ENCODE measurements at places on chromosomes 4 and X. TPM values are rescaled to one million over a fixed set of nuclear protein-coding genes. Genes with fewer than 3 reads are reported as not detected.

GRCh38 chr4:133263104-133263503, 114.0 kb downstream of the PCDH10 start:
- no peaks in the 10 kb centered on the region for H3K4me1 ChIP-seq
- no peak for DNase-seq
- H3K27ac ChIP-seq, result no peak overlapping the region
- H3K36me3 ChIP-seq, result no peaks in the 10 kb centered on the region

GRCh38 chr4:183105092-183105491, 6.0 kb downstream of the WWC2 start:
- no peaks in the 10 kb centered on the region for H3K36me3 ChIP-seq
- H3K4me1 ChIP-seq, result peaks cover under 1% of the 10 kb centered on the region
- H3K27ac ChIP-seq, result no peak overlapping the region
- no peak overlapping the region for H3K4me3 ChIP-seq
- DNase-seq, result no peak

- no peaks in the 10 kb centered on the region for H3K4me1 ChIP-seq
- DNase-seq, result no peak
- no peaks in the 10 kb centered on the region for H3K27me3 ChIP-seq
- no peak overlapping the region for H3K27ac ChIP-seq
- no peaks in the 10 kb centered on the region for H3K36me3 ChIP-seq
Observed at GRCh38 chrX:132393085-132393484, 95.8 kb downstream of the MBNL3 start.

- peaks cover 7% of the 10 kb centered on the region for H3K27me3 ChIP-seq
- no peak for DNase-seq
- H3K4me1 ChIP-seq, result no peaks in the 10 kb centered on the region
- no peaks in the 10 kb centered on the region for H3K36me3 ChIP-seq
Observed at GRCh38 chr4:123381996-123382395, 14.6 kb upstream of the SPRY1 start.

DNA sequence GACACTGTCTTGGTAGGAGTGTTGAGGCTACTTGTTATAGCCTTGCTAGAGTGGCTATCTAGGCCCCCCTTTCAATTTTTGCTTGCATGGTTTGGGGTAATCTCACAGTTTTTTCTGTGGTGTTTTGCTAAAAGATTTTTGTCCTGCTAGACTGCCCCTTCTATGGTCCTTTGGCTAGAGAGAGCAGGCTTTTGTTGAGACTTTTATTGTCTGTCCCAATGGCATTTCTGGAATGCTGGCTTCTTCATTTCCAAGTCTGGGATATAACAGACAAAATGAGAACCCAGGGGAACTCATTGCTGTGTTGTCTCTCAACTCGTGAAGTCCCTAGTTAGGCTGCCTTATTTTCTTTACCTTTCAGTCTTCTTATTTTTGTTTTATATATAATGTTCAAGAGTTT, 160.2 kb upstream of the ZC4H2 start:
- no peak overlapping the region for H3K27ac ChIP-seq
- no peak for DNase-seq
- no peaks in the 10 kb centered on the region for H3K4me1 ChIP-seq
- H3K36me3 ChIP-seq, result peaks cover 3% of the 10 kb centered on the region

Gene DGAT2L6
- total RNA-seq, result not detected

- no peak overlapping the region for H3K4me3 ChIP-seq
- peaks cover 18% of the 10 kb centered on the region for H3K4me1 ChIP-seq
- H3K27me3 ChIP-seq, result no peaks in the 10 kb centered on the region
Observed at GRCh38 chrX:38701073-38701472, 100.2 kb upstream of the MID1IP1 start.

DNA sequence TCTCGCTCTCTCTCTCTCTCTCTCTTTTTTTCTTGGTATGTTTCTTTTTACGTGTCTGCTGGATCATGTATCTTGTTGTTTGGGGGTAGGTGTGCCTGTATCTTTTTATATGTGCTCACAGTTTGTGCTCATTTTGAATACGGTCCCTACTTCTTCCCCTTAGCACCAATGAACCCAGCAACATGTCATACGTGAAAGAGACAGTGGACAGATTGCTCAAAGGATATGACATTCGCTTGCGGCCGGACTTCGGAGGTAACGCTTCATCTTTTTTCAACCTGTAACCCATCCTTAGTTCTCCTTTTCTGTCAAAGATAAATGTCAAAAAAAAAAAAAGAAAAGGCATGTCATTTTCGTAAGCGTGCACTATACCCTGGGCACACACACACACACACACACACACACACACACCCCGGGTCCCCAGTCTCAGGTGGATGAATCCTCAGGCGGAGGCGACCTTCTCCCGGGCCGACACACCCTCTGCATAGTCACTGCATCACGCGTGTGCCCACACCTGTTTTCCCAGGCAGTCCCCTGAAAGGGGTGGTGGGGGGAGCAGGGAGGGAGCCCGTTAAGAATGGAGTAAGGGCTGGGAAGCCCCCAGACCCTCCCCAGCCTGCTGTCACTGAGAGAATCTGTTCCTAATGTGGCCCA, 511 bp downstream of the GABRB1 start:
- DNase-seq, result no peak
- H3K27ac ChIP-seq, result no peak overlapping the region
- H3K4me3 ChIP-seq, result peak overlapping the region; percentile 57
- H3K36me3 ChIP-seq, result no peaks in the 10 kb centered on the region
- H3K27me3 ChIP-seq, result peaks cover 37% of the 10 kb centered on the region
